ENCODE measurements at places on chromosomes 6 and 20.

DNA sequence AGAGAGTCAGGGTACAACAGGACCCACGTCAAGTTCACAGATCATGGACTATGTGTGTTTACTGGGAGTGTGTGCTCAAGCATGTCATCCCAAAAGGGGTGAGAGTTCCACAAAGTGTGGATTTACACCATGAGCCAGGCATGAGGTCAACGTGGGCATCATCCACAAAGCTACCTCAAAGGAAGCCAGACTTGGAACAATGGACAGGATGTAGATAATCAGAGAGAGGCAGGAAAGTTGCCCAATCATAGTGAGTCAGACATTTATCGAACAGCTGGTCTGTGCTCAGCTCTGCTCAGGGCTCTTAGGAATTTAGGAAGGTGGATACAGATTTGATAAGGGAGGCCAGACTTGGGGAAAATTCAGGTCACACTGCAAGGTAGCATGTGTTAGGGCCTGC is 317.2 kb upstream of the CDYL start:
- DNase-seq: no peak

DNA sequence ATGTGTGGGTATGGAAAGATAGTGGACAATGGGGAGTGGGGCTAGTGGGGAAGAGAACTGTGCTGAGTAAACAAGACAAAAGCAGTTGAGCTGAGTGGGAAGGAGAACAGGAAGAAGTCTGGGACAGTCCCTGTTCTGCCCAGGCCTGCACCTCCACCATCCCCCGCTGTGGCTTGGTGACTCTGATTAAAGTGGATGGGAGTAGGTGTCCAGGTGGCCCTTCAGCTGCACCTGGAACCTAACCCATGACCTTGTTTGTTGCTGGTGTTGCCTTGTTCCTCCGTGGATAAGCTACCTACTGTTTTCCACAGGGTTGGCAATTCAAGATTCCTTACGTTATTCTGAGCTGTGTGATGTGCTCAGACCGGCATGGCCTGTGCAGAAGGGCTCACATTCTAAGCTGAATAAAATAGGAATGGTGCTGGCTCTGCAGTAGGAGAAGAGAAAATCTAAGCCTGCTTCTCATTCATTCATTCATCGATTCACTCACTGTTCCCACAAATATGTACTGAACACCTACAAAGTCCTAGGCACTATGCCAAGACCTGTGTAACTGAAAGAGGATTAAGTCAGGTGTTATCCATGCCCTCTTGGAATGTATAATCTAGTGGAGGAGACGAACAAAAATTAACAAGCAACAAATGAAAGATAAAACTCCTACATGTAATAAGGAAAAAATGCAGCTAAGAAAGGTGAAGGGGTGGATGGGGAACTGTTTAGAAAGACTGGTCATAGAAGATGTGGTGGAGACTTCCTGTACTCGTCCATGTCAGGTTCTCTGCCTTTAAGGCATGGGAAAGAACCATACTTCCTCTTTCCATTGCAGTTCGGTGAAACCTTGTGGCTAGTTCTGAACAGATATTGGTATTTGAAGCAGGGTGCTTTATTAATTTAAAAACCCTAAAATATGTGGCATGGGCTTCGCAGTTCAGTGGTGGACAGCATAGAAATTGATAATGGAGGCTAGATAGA is 10.1 kb upstream of the CALHM6 start:
- DNase-seq: no peak

- no peak for DNase-seq
Measured at GRCh38 chr6:153028963-153029362, 26.5 kb upstream of the MTRF1L start.

- DNase-seq: no peak
Measured at GRCh38 chr20:38164624-38165088, 414 bp downstream of the TGM2 start.

- no peak for DNase-seq
Measured at GRCh38 chr6:25165800-25166199, 113.4 kb upstream of the CARMIL1 start.

DNA sequence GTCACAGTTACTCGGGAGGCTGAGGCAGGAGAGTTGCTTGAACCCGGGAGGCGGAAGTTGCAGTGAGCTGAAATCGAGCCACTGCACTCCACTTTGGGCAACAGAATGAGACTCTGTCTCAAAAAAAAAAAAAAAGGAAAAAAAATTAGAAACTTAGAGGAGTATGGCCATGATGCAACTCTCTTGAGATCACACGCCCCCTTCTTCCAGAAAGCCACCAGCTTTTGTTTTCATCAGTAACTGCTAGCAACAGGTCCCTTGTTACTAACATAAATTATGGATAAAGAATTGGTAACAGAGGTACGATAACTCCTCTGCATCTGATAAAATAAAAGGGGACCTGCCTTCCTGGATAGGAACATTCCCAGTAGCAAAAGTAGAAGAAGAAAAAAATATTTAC is 308.2 kb downstream of the CD83 start:
- DNase-seq: no peak

- no peak for DNase-seq
Measured at GRCh38 chr6:6006428-6007365, at the start of gene NRN1. Gene NRN1 (minus strand): TSS chr6:6006925. CDS start chr6:6006749, 176 bp downstream.
